Activated T-cell treated with anti-CD3 and anti-CD28 coated beads, Interleukin-2, amount 50 U/mL, for 72 hours (primary cell): ENCODE measurements at places on chromosomes 5 and 9. TPM values are rescaled to one million over a fixed set of nuclear protein-coding genes. Genes with fewer than 3 reads are reported as not detected.

- no peak for DNase-seq
Measured at GRCh38 chr9:93468763-93469456, 15.5 kb upstream of the FAM120AOS start.

Gene GFI1B
- not detected for total RNA-seq

- DNase-seq, result peak; percentile 67
Measured at GRCh38 chr9:127574072-127574993, 37.7 kb upstream of the STXBP1 start.

DNA sequence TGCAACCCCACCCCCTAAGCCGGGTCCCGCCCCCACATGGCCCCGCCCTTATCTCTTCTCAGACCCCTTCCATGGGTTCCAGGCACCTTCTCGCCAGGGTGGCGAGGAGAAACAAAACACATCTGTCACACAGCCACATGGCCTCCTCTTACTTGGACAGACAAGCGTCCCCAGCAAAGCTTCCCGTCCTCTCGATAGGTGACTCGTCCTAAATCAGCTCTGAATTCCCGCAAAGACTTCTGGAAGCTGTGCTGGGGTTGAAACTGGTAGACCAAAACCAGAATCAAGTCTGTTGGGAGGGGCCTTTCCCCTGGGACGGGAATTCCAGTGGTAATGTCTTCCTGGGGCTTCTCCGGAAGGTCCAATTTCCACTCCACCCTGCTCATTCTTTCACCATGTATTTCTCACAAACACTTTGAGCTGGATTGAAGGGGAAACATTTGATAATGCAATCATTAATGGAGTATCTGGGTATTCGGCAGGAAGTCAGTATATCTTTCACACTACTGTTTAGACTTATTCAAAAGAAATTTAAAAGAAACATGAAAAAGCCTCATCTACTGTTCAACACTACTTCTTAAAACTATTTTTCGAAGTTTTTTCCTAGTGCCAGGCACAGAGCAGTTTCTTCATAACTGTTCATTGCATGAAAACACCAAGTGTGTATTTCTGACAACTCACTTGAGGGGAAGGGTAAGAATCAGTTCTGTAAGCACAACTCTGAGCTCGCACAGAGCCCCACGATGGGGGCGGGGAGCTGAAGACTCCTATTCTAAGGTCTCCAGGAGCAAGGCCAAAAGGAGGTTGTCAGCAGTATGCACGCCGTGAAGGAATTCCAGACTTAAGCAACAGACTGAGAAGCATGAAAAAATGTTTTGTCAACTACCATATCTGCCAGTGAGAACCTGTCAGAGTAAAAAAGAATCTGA, 644 bp upstream of the CTNNAL1 start:
- DNase-seq, result peak; percentile 3

- DNase-seq, result no peak
Measured at GRCh38 chr5:136740228-136740627, 374.9 kb upstream of the TRPC7 start.

DNA sequence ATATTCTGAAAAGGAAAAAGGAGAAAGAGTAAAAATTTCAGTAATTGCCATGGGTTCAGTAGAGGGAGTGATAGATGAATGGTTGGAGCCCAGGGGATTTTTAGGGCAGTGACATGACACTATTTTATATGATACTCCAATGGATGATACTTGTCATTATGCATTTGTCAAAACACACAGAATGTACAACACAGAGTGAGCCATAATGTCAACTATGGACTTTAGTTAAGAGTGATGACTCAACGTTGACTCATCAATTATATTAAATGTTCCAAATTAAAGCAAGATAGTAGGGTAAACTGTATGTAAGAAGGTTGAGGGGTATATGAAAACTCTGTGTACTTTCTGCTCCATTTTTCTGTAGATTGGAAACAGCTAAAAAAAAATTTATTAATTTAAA, 586.4 kb downstream of the TAF11L14 start:
- no peak for DNase-seq

GRCh38 chr9:104746798-104747197, 685 bp upstream of the NIPSNAP3A start:
- DNase-seq, result no peak

Gene BNC2
- not detected for total RNA-seq

DNA sequence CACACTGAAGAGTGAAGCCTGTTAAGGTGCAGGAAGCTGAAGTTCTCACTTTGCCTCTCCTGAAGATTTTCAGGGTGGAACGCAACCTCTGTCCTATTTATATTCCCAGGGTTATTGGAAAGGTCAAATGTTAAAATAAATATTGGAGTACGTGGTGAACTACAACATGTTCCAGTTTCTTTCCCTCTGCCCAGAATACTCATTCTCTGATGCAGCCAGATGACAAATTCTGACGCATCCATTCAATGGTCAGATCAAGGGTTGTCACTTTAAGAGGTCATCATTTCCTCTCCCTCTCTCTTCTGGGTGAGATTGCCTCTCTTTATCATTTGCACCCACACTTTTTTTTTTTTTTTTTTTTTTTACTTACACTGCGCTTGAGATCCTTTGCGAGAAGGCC, 277.1 kb downstream of the BRINP1 start:
- DNase-seq, result no peak

- DNase-seq, result no peak
Measured at GRCh38 chr5:8288897-8289516, 420.1 kb downstream of the MTRR start.

Gene PCDHGA2
- total RNA-seq, result 0.07 TPM

- DNase-seq, result no peak
Measured at GRCh38 chr9:35322075-35322885, 160.5 kb downstream of the UNC13B start.

Gene GRIA1
- total RNA-seq, result not detected

- no peak for DNase-seq
Measured at GRCh38 chr5:75365740-75366139, 28.7 kb downstream of the HMGCR start.

Gene NINJ1
- total RNA-seq, result 121 TPM

Gene PFN3
- not detected for total RNA-seq

DNA sequence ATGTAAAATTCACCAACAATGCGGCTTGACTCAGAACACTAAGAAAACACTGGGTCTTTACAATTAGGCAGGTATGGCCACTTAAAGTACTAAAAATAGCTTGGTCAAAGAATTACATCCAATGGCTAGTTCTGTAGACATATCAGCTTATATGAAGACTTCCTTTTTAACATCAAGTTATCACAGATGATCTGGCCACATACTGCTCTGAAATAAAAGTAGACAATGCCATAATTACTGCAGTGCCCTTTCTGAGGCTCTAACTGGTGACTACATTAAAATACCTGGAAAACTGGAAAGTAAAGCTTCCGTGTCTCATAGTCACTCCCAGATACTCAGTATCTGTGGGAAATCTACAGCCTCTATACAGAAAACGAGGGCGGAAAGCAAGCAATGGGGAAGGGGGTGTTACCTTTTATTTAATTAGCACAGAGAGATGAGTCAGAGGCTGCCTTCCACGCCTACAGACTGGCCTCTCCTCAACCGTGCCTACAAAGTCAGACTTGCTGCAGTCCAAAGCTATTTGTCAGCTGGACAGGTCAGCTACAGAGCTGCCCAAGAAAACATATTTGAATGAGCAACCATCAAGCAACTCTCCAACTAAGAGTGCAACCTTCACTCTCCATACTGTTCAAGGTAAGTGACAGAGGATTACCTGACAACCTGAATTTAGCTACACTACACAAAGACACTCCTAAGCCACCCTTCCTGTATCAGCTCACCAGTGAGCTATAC, 8.7 kb downstream of the SERINC5 start:
- peak; percentile 49 for DNase-seq

Gene PSMB7
- total RNA-seq, result 120 TPM

Gene CXXC5
- 1.2 TPM for total RNA-seq

DNA sequence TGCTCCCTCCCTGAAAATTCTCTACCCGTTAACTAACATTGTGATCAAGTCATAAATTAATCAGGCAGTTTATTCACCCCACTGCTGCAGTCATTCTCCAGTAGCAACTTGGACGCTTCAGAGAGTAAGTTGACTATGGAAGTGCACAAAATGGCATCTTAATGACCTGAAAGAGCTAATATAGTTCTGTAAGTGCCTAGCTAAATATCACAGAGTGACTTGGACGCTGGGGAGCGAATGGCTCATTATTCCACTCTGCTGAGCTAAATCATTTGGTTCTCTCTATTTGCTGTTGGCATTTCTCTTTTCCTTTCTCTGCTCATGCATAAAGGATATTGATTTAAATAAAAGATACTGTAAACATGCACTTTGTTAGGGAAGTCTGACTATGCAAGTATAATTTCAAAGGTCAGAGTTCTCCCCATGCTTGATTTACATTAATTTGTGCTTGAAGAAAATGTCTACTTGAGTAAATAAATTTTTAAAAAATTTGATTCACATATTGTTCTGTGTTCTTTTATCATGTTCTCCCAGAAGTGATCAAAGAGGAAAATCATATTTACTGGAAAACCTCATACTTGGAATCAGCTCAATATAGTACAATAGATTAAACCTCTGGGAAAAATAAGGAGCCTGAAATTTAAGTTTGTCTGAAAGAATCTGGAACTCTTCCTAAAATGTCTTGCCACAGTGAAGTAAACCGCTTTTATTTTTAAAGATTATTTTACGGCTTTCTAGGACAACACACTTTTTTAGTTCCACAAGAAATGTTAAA, 169.5 kb upstream of the HAPLN1 start:
- no peak for DNase-seq

- no peak for DNase-seq
Measured at GRCh38 chr9:106111039-106111730, 416.8 kb downstream of the TMEM38B start.

Gene OR1J2
- not detected for total RNA-seq

Gene TRIP13
- total RNA-seq, result 18.2 TPM

DNA sequence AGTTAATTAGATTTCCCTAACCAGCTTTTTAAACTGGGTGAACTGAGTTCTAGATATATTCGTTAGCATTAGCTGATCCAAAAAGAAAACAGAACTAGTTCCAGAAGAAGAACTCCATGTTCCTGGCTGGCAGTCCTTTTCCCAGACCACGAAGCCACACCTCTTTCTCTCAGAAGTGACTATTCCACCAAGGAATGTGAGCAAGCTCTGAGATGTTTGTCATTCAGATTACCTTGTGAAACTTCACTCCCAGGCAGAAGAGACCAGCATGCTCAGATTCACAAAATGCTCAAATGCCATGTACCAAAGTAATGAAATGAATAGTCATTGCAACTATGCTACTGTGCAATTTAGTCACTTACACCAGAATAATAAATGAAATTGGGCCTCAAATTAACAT, 4.4 kb upstream of the SSBP2 start:
- no peak for DNase-seq

- no peak for DNase-seq
Measured at GRCh38 chr9:75685062-75685461, 205.4 kb upstream of the PCSK5 start.

Gene AQP3
- 17.8 TPM for total RNA-seq

GRCh38 chr5:154971501-154971900, 30.6 kb downstream of the MRPL22 start:
- DNase-seq, result no peak

DNA sequence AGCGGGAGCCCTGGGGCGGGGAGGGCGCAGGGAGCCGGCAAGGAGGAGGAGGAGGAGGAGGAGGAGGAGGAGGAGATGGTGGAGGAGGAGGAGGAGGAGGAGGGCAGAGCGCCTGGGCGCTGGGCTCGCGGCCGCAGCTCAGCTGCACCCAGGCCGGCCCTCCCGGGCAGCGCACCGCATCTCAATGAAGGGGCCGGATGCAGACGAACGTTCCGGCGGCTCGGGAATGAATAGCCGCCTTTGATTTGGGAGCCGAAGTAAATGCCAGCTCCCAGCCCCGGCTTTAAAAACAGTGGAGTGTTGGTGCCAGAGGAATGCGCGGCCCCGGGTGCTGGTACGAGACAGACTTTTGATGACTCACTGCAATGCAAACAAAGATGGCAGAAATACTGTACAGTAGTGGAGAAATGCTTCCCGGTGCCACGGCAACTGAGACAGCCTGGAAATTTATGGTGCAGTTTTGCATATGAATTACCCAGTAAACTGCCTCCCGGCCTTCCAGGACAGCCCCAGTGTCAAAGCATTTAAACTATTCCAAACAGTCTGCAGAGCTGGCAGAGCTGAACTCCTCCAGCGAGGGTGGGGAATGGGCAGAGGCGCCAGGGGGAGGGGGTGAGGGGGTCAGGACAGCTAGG, 43.1 kb downstream of the NACC2 start:
- DNase-seq, result no peak

- DNase-seq, result no peak
Measured at GRCh38 chr5:41268894-41269293, 55.6 kb upstream of the C6 start.

- no peak for DNase-seq
Measured at GRCh38 chr9:36392489-36392888, 7.6 kb downstream of the RNF38 start.

GRCh38 chr9:72579190-72579589, 57.8 kb downstream of the TMC1 start:
- DNase-seq, result no peak
